ENCODE measurements at places on chromosomes 12 and 14. TPM values are rescaled to one million over a fixed set of nuclear protein-coding genes. Genes with fewer than 3 reads are reported as not detected.

- peak overlapping the region; percentile 23 for H3K27ac ChIP-seq
- H3K27me3 ChIP-seq, result peaks cover 2% of the 10 kb centered on the region
- DNase-seq, result peak; percentile 67
- peaks cover 9% of the 10 kb centered on the region for H3K4me1 ChIP-seq
- H3K4me3 ChIP-seq, result no peak overlapping the region
Observed at GRCh38 chr12:110117956-110118685, 6.0 kb upstream of the IFT81 start.

DNA sequence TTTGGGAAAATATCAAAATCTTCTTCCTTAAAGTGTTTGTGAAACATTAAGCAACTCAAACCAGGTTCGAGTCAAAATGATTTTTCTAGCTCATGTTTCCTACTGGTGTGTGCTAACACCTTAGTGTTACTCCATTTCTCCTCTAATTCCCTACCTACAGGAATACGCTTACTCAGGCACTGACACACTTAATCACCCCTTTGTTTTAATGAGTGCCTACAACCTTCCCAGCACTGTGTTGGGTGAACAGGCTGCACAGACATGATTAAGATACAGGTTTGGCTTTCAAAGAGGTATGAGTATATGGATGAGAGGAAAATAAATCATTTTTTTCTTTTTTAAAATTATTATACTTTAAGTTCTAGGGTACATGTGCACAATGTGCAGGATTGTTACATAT is 15.6 kb upstream of the PZP start:
- no peak for DNase-seq
- no peaks in the 10 kb centered on the region for H3K4me1 ChIP-seq
- no peak overlapping the region for H3K27ac ChIP-seq
- no peak overlapping the region for H3K4me3 ChIP-seq

DNA sequence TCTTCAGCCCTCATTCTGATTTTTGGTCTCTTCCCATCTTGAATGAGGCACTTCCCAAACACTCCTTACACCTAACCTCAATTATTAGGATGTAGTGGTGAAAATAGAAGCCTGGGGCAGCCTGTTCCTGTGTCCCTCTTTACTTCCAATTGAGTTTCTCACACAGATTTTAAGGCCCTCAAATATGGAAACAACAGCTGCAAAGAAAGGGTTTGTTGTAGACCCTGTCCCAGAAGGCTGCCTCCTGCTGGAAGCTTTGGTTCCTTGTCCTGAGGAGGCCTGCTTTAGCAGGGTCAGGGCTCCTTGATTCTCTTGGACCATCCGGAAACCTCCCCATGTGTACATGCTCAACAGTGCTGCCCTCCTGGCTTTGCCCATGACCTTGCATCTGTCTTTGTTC is 101.3 kb downstream of the TGFB3 start:
- H3K36me3 ChIP-seq, result peaks cover 3% of the 10 kb centered on the region
- H3K27ac ChIP-seq, result no peak overlapping the region
- H3K4me3 ChIP-seq, result no peak overlapping the region
- H3K27me3 ChIP-seq, result no peaks in the 10 kb centered on the region
- no peak for DNase-seq

- H3K27ac ChIP-seq, result no peak overlapping the region
- peaks cover 3% of the 10 kb centered on the region for H3K36me3 ChIP-seq
- DNase-seq, result no peak
- H3K4me1 ChIP-seq, result no peaks in the 10 kb centered on the region
Observed at GRCh38 chr14:64422756-64423155, 34.6 kb downstream of the MTHFD1 start.

The DPY19L2 gene
- polyA plus RNA-seq, result 0.59 TPM

DNA sequence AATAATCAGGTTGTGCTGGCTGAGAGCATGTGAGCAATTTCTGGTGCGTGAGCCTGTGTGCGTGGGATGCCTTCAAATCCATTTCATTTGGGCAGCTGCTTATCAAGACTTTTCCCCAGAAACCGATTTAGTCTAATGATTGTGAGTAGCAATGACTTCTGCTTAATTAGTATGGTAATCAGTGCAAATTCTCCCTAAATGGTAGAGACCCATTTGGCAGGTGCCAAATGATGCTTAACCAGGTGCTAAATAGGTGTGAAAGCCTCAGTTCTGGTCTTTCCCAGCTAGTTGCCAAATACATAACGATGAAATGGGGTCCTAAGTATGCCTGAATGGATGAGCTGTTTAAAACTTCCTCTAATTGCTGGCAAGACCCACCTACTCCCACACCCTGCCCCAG is 248.4 kb upstream of the CCDC196 start:
- H3K27ac ChIP-seq, result no peak overlapping the region
- no peak for DNase-seq
- H3K36me3 ChIP-seq, result no peaks in the 10 kb centered on the region
- H3K4me1 ChIP-seq, result no peaks in the 10 kb centered on the region
- no peak overlapping the region for H3K4me3 ChIP-seq

The PTPRB gene
- 66.4 TPM for polyA plus RNA-seq

- H3K27ac ChIP-seq, result no peak overlapping the region
- H3K36me3 ChIP-seq, result no peaks in the 10 kb centered on the region
- H3K4me3 ChIP-seq, result no peak overlapping the region
- H3K27me3 ChIP-seq, result no peaks in the 10 kb centered on the region
Observed at GRCh38 chr14:38618514-38618913, 362.6 kb upstream of the CLEC14A start.

The KRT83 gene
- polyA plus RNA-seq, result not detected

The HELB gene
- polyA plus RNA-seq, result 0.48 TPM

The PPFIBP1 gene
- 45.5 TPM for polyA plus RNA-seq

DNA sequence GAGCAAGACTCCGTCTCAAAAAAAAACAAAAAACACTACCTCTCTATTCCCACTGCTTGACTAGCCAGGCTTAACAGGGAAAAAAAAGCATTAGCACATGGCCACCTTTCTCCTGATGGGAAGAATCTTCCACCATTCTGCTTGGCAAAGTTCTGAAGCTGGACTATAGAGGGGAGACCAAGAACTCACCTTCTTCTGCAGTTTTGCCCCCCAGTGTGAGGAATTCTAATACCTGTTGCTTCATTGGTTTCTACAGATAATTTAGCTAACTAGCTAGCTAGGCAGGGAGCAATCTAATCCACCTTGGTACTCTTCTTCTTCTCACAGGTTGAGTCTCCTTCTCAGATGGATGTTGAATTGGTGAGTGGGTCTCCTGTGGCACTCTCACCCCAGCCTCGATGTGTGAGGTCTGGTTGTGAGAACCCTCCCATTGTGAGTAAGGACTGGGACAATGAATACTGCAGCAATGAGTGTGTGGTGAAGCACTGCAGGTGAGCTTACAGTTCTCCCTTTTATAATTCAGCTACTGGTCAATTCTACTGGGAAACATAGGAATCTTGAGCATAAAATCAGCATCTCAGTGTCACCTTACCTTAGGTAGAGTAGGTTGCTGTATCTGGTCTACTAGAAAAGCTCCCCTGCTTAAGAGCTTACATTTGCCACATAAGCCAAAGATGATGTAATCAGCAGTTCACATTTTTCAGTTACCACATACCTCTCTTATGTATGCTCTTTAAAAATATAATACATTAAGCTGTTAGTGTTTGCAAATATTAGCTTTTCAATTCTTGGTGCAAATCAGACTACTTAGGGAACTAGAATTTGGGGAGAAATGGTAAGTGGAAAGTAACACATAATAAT is 16.0 kb downstream of the METTL3 start:
- H3K27ac ChIP-seq, result no peak overlapping the region
- DNase-seq, result no peak
- peaks cover 35% of the 10 kb centered on the region for H3K36me3 ChIP-seq

GRCh38 chr12:77058740-77059139 is 6.6 kb downstream of the E2F7 start:
- no peak for DNase-seq
- H3K4me1 ChIP-seq, result peaks cover 13% of the 10 kb centered on the region
- no peak overlapping the region for H3K27ac ChIP-seq
- no peak overlapping the region for H3K4me3 ChIP-seq
- H3K27me3 ChIP-seq, result no peaks in the 10 kb centered on the region

The TUNAR gene
- polyA plus RNA-seq, result not detected

The NTN4 gene
- 352 TPM for polyA plus RNA-seq

DNA sequence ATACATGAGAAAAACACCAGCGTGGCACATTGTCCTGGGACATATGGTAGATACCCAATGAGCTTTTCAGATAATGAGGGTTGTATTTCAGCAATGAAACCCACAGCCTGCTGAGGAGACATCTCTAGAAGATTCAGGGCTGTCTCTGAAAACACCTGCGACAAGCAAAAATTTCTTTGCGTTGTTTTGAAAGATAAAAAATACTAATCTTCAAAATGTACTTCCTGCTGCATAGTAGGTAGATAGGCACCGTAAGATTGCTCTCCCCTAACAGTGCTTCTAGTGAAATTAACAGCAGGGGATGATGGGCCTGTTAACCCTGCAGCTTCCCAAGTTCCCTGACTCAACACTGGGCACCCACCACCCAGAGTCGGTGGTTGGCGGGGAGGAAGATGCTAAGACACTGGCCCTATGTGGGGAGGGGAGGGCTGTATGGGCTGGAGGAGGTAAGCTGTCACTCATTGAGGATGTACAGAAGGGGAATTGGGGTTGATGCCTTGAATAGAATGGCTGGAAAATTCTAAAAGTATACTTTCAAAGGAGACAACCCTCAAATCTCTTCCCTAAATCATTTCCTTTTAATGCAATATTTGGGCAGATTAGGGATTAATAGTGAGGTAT is 20.0 kb downstream of the ZFP36L1 start:
- no peaks in the 10 kb centered on the region for H3K36me3 ChIP-seq
- no peak for DNase-seq
- H3K27me3 ChIP-seq, result no peaks in the 10 kb centered on the region
- H3K27ac ChIP-seq, result no peak overlapping the region
- no peak overlapping the region for H3K4me3 ChIP-seq

DNA sequence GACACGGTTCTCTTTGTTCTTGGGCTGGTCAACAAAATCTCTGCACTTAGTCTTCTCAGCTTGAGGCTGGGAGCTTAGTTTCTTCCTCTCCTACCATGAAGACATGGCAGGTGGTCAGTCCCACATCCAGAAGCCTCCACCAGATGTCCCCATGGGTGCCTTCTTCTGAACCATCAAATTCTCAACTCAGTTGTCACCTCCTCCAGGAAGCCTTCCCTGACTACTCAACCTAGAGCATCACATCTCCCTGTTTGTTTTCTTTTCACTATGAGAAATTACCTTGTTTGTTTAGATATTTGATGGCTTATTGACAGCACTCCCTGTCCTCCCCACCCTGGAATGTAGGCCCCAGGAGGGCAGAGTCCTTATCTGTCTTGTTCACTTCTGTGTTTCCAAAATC is 84.4 kb downstream of the TBX5 start:
- no peak overlapping the region for H3K4me3 ChIP-seq
- H3K36me3 ChIP-seq, result no peaks in the 10 kb centered on the region
- DNase-seq, result no peak

DNA sequence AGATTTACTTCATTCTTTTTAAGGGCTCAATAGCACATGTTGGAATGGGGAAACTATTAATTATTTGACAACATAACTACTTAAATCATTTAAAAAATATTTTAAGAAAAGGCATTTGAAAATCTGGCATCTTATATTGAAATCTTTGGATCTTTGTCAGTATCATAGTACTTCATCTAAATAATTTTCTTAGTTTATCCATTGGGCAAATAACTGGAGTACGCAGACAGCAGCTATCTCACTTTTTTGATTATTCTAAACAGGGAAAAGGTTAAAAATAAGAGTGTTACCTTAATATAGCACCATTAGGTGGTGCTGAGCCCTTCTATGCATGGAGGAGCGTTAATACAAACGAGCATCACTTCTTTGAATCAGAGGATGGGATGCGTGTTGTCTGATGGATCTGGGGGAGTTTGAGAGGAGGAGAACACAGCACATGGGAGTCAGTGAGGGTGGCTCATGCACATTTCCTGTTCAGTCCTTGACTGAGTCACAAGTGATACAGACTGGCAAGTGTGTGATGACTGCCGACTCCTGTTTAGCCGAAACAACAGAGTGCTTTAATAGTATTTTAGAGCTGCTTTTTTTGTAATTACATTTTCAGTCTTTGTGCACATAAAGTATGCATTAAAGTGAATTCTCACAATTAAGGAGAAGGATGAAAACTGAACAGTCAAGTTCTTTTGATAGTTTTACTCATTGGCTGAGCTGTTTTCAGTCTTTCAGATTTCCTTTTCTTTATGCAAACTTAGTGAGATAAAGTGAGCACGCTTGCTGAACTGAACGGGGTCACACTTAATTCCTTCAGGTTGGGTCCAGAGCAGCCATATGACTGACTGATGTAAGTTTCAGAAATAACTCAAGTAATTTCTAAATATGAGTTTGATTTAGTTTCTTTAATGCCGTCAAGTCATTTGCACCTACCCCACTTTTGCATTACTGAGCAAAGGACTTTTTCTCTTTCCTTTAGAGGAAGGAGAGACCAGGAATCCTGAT is 92.7 kb downstream of the DIP2B start:
- H3K36me3 ChIP-seq, result no peaks in the 10 kb centered on the region
- no peaks in the 10 kb centered on the region for H3K27me3 ChIP-seq
- H3K27ac ChIP-seq, result peak overlapping the region; percentile 34
- peaks cover 33% of the 10 kb centered on the region for H3K4me1 ChIP-seq

DNA sequence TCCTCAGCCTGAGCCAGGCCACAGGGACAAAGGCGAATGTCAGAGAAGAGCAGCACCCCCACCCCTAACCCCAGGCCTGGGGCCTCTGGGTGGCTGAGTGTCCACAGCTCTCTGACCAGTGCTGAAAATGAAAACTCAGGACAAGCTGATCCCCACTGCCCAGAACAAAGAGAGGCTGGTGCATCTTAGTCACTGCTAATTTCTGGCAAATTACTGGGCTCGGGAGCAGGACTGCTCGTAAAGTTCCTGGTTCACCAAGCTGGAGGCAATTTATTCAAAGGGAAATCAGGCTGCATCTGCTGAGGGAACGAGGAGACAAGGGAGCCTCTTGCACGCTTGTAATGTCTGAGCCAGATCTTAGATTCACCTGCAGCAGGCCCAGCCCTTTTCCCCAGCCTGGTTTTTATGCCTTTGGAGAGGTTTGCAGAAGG is 43.2 kb downstream of the CALM1 start:
- H3K36me3 ChIP-seq, result no peaks in the 10 kb centered on the region
- peaks cover 7% of the 10 kb centered on the region for H3K4me1 ChIP-seq

DNA sequence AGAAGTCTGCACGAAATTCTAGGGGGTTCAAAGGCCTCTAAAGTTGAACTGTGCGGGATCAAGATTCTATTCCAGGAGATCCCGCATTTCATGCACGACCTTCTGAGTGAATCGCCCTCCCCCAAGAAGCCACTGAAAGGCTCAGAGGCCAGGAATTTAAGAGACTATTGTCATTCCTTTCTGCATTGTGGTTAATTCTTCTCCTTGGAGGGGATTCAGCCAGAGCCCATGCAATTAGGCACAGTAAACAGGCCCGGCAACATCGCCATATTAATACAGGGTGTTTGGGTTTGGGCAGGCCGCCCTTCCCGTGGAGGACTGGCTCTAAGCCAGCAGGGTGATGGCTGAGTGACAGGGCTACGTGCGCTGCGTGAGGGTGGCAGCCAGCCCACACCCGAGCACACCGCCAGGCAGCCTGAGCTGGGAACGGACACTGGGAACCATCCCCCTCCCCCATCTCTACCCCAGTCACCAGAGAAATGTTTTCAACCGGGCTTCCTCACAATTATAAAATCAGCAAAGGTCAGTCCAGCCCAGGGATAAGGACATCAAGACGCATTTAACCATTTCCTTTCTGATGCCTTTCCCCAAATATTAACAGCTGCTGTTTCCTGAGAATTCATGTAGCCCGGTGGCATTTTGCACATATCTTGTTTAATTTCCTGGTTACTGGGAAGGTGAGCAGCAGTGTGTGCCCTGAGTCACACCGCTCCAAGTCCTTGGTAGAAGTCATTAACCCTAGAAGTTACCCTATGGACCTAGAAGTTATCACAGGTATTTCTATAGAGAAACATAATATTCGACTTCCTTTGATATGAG is 12.5 kb downstream of the EGLN3 start:
- no peaks in the 10 kb centered on the region for H3K36me3 ChIP-seq
- peaks cover 14% of the 10 kb centered on the region for H3K4me1 ChIP-seq
- H3K27ac ChIP-seq, result no peak overlapping the region
- no peak overlapping the region for H3K4me3 ChIP-seq
- DNase-seq, result no peak
- no peaks in the 10 kb centered on the region for H3K27me3 ChIP-seq

The CYP46A1 gene
- polyA plus RNA-seq, result 0.05 TPM
